Astrocyte of the spinal cord (primary cell): ENCODE measurements at places on chromosomes 5 and 9.

DNA sequence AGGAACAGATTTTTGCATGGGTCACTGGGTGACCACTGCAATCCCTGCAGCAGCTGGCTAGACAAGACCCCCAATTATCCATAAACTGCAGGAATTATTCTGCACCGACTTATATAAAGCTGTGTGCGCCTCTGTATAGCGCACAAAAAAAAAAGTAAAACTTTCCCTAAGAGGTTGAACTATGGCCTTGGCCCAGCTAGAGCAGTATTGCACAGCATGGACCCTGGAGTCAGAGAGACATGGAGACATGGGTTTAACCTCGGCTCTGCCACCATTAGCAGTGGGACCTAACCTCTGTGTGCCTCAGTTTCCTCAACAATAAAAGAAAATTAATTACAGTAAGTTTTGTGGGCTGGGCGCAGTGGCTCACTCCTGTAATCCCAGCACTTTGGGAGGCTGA lies 17.1 kb upstream of the GRPEL2 start:
- DNase-seq: no peak

DNA sequence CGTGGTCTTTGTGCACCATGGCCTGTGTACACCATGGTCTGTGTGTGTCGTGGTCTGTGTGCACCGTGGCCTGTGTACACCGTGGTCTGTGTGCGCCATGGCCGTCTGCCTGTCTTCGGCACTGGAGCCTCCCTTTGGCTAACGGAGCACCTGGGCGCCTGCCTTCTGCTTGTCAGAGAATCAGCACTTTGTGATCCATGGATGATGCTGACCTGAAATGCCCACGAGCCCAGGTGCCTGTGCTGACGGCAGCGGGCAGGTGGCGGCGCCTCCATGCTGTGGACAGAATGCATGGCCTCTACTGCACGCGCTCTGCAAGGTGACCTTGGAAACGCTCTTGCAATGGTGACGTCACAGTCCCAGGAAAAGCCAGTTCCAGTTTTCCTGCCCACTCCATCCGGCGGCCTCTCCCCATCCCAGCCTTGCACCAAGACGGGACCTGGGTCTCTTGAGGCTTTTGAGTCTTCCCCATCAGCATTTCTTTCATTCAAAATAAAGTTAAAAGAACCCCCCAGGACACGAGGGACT lies 14.6 kb downstream of the LCN9 start:
- DNase-seq: no peak

- DNase-seq: peak; percentile 72
Observed at GRCh38 chr5:31232273-31232888, 38.9 kb downstream of the CDH6 start.

DNA sequence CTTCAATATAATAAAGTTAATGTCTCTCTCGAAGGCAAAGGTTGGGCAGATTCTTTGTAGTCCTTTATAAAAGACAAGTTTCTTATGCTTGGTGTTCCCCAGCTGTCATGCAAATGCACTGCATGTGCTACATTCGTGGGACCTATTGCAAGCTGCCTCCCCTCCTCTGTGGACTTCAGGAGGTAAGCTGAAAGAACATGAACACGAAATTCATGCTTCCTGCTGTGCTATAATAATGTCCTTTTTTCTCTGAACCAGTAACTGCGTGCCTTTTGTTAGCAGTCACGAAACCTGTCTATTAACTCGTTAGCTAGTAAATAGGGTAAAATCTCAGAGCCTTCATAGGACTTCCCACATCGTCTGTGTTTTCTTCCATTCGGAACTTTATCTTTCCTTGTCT lies 363.5 kb downstream of the CDH9 start:
- no peak for DNase-seq

DNA sequence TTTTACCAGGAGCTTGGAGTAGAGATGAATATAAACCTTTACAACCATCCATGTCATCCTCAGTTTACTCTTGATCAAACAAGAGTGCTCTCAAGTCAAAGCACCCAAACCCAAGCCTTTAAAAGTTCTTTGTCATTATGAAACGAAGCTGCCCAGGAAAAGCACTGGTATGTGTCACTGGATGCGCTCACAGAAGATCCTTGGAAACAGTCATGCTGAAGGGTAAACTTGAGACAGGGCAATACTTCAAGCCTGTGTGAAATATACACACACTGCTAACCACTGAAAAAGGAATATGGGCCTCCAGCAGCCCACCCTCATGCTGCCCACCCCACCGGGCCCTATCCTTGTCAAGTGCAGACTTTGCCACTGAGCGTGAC lies 84.5 kb downstream of the PRRT1B start:
- DNase-seq: no peak

DNA sequence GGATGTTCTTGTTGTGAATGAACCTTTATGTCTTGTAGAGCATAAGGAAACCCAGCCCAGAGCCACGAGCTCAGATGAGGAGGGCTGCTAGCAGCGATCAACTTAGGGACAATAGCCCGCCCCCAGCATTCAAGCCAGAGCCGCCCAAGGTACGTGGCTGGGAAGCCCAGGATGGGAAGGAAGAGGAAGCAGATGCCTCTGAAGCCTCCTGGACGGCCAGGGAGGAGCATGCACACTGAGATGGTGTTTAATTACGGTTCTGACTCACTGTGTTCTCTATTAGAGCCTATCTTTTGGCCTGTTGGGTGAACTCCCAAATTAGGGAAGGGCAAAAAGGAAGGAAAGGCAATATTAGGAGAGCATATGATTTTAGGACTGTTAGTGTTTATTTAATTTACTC lies 75.3 kb downstream of the TJP2 start:
- DNase-seq: no peak

GRCh38 chr9:135302329-135303279 lies 177.0 kb upstream of the PPP1R26 start:
- DNase-seq: no peak

- DNase-seq: no peak
Observed at GRCh38 chr5:29016067-29016466, 1977.7 kb upstream of the CDH9 start.

- DNase-seq: no peak
Observed at GRCh38 chr9:92807757-92808725, 43.4 kb upstream of the BICD2 start.
